ENCODE measurements at places on chromosomes 4 and X.

- DNase-seq: no peak
Observed at GRCh38 chr4:168319486-168320019, 1.0 kb upstream of the DDX60 start.

DNA sequence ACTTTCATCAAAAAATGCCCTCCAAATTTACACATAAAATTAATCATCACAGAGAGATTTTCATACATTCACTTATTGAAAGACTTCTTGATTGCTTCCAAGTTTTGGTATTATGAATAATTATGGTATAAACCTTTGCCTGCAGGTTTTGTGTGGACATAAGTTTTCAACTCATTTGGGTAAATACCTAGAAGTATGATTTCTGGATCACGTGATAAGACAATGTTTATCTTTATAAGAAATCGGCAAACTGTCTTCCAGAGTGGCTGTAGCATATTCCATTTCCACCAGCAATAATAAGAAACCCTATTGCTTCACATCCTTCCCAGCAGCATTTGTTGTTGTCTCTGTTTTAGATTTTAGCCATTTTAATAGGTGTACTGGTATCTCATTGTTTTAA lies 1507.0 kb upstream of the IGFBP7 start:
- no peak for DNase-seq

- no peak for DNase-seq
Observed at GRCh38 chrX:41033299-41033698, 51.9 kb upstream of the USP9X start.

DNA sequence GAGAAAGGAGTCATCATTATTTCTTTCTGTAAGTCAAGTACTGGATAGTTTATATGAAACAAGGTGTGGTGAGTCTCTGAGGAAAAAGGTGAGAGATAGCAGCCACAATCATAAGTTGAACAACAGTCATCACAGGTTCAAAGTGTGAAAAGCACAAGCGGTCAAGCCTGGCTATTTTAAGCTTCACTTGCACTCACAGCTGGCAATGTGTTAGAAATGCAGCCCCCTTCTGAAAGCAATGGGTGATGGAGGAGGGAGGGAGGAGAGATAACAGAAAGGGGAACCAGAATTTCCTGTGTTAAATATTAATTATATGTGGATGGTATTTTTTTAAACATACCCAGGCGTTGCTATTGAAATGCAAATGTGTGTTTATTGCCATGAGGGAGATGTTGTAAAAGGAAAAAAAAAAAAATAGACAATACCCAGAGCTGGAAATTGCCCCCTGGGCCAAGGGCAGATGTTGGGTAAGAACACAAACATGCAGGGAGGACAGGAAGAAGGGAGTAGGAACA lies 26.9 kb upstream of the BMP3 start:
- no peak for DNase-seq

- no peak for DNase-seq
Observed at GRCh38 chrX:44828008-44828605, 15.7 kb upstream of the DUSP21 start.

- no peak for DNase-seq
Observed at GRCh38 chrX:135707880-135708279, 5.6 kb upstream of the CT45A1 start.

DNA sequence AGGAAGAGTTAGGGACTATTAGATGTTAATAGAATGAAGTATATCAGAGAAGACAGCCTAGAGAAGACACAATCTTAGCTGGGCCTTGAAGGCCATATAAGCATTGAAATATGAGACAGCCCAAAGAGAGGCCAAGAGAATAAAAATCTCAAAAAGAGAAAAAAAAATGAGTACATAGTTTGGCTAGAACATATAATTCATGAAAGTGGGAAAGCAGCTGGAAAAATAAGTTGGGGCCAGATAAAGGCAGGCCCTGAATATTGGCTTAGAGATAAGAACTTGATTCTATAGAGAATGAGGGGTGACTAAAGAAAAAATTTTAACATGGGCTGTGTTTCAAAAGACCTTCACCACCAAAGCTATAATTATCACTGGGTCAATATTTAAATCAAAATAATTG lies 7.4 kb upstream of the UTP3 start:
- DNase-seq: no peak

DNA sequence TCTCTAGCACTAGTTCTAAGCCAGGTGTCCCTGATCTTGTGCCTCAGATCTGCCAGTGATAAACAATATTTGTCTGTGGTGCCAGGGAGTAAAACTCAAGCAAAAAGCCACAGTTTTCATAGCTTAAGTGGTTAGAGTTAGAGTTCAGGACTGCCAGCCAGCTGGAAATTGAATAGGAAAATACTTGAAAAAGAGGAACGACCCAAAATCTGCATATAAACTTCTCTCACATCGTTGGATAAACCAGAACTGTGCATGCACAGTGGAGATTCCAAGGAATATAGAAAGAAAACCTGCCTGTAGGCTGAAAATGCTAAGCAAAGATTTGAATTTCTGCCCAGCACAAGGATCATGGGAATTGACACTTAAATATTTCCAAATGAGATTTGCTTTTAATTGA lies 35.0 kb upstream of the GNPDA2 start:
- no peak for DNase-seq

- no peak for DNase-seq
Observed at GRCh38 chr4:79851625-79852304, 221.3 kb downstream of the ANTXR2 start.
